Kidney epithelial cell (primary cell): ENCODE measurements at places on chromosomes 4 and X. TPM values are rescaled to one million over a fixed set of nuclear protein-coding genes. Genes with fewer than 3 reads are reported as not detected.

Gene IL2RG
- total RNA-seq, result 0.08 TPM in 1 of 2 replicates, not detected in the other

Gene TMEM154
- 18.2 and 20.8 TPM in 2 replicates for total RNA-seq

Gene ETNPPL
- total RNA-seq, result 0.04 TPM in 1 of 2 replicates, not detected in the other

Gene ADGRG4
- not detected in 2 replicates for total RNA-seq

Gene RTL9
- under 0.01 TPM in 1 of 2 replicates, not detected in the other for total RNA-seq

Gene HTT
- 43.8 and 72.6 TPM in 2 replicates for total RNA-seq
